ENCODE measurements at places on chromosomes 11 and 22. TPM values are rescaled to one million over a fixed set of nuclear protein-coding genes. Genes with fewer than 3 reads are reported as not detected.
A peak's percentile ranks its signal among the peaks of the same experiment; 100 is the strongest.

Gene MUC6
- 101 TPM for total RNA-seq

GRCh38 chr11:62494246-62494645, 52.4 kb downstream of the AHNAK start:
- no peak for DNase-seq

- peak; percentile 75 for DNase-seq
Observed at GRCh38 chr22:45918459-45919370, 58.2 kb downstream of the WNT7B start.

Gene RAG1
- total RNA-seq = 0.33 TPM

DNA sequence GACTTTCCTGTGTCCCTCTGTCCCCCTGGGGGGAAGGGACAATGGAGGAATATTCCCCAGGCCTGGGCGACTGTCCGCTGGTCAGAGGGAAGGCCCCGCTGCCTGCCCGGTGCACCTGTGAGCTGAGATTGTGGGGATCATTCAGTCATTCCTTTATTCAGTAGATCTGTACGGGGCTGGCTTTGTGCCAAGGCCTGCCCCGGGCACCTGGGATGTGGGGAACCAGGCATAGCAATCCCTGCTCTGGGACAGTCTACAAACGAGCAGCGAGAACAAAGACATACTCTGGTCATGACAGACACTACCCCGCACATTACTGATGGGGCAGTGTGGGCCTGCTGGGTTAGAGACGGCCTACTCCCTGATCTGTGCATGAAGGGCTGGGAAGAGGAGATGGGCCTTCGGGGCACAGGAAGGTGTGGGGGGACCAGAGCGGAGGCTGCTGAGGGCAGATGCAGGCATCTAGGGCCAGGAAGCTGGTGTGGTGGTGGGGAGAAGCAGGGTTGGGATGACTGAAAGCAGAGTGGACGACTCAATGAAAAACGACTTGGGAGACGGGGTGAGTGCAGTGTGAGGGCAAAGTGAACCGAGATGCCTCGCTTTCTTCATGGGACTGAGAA, 1.8 kb upstream of the MYO7A start:
- no peak for DNase-seq

DNA sequence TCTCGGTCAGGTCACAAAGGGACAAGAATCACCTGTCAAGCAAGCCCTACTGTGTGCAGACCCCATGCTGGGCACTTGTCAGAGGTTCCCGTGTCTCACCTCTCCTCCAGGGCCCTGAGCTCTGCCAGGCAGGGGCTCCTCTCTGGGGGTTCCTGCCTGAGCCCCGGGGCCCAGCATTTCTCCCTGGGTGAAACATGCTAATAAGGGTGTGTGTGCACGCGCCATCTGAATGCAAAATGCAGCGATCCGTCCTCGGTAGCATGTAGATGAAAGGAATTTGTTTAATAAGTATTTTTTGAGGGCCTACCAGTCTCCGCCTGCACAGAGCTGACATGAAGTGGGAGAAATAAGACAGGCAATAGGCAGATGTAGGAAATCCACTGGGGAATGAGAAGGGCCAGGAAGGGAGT, 5.8 kb downstream of the ELFN2 start:
- no peak for DNase-seq

Gene ZPR1
- 4.3 TPM for total RNA-seq

DNA sequence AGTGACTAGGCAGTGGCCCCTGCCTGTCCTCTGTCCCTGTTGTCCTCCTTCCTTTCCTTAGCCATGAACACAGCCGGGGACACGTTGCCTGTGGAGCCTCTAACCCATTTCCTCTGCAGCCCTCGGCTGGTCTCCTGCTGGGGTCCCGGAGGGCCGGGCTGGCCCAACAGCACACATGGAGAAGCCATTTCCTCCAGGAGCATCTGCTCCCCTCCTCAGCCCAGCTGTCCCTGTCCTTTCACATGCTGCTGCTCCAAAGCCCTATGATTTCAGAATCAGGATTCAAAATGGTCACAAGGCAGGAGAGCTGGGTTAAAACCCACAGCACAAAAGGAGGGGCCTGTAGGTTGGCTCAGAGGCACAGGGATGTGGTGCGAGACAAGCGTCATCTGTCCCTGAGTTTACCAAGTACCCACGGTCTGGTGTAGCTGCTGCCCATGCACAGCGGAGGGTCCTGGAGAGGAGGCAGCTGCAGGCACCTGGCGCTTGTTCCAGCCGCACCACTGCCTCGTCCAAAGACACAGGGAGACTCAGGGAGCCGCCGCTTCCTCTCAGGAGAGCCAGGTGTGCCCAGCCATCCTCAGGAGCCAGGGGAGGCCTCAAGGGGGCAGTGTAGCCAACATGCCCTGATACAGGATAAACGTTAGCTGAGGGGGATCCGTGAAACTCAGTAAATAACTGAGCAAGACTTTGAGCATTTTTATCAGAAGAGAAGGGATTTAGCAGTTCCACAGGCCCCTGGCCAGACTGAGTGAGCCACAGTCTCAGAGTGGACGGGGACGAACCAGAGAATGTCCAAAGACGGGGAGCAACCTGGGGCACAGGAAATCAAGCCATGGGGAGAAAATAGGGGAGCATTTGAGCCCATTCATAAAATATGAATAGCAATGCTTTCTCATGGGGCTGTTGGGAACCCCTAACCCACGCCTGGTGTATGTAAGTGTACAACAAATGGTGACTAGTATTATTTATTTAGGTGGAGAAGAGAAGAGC, 3.9 kb upstream of the VSIG10L2 start:
- peak; percentile 68 for DNase-seq

DNA sequence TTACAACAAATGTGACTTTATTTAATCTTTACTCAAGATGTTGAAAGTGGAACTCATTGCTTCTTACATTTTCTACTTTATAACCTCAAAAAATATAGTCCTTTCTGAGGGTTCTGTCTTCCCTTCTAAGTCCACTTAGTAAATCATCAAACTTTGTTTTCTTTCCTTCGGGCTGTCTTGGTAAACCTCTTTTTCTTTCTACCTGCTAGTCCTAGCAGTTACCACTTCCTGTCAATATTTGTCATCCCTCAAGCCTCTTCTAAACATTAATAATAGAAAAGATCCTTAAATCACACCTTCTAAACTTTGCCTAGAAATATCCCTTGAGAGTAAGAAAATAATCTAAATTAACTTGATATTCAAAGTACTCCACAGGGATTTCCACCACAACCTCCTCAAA, 580.4 kb downstream of the CNTN5 start:
- DNase-seq = no peak

DNA sequence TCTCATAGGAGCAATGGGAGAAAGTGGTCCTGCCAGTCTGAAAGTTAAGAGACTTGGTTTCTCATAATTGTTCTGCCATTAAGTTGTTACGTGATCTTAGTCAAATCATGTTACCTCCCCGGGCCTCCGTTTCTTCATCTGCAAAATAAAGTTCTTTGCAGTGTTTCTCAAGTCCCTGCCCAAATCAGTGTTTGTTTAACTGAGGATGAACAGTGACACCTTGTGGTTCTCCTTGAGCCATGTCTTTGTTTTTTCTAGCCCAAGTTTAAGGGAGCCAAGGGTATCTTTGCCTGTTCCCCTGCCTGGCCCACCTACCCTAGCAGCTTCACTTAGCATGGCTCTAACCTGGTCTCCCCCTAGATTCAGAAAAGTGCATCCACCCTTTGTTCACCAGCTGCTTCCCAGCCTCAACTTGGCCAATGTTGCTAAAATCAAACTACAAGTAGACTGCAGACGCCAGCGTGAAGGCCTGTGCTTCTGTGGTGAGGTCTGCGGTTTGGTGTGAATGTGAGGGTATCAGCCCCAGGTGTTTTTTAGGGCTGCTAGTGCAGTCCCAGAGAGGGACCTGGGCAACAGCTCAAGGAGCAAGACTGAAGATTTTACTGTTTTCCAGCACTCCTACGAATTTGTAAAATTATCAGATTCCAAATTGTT, 35.5 kb downstream of the FZD4 start:
- DNase-seq = no peak

Gene FLRT1
- not detected for total RNA-seq

Gene CDON
- total RNA-seq = 7.3 TPM

Gene TNNT3
- total RNA-seq = 1.6 TPM

GRCh38 chr22:46769191-46769675, 6.8 kb downstream of the TBC1D22A start:
- DNase-seq = peak; percentile 62

Gene CASP12
- 1.6 TPM for total RNA-seq

DNA sequence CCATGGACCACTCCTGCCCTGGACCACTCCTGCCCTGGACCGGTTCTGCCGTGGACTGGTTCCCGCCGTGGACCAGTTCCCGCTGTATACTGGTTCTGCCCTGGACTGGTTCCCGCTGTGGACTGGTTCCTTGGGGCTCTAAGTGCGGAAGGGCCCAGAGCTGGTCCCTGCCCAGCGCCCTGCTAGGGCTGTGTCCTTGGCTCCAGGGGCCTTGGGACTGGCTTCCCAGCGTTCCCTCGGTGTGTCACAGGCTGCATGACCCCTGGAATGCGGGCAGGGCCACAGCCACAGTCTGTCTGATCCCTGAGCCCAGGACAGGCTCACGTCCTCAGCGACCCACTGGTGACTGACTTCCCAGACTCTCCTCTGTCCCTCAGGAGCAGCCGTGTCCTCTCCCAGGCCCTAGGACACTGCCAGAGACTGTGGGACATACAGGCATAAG, 412.2 kb downstream of the TBC1D22A start:
- DNase-seq = peak; percentile 4
